ENCODE measurements at places on chromosomes 1 and 21. TPM values are rescaled to one million over a fixed set of nuclear protein-coding genes. Genes with fewer than 3 reads are reported as not detected.

DNA sequence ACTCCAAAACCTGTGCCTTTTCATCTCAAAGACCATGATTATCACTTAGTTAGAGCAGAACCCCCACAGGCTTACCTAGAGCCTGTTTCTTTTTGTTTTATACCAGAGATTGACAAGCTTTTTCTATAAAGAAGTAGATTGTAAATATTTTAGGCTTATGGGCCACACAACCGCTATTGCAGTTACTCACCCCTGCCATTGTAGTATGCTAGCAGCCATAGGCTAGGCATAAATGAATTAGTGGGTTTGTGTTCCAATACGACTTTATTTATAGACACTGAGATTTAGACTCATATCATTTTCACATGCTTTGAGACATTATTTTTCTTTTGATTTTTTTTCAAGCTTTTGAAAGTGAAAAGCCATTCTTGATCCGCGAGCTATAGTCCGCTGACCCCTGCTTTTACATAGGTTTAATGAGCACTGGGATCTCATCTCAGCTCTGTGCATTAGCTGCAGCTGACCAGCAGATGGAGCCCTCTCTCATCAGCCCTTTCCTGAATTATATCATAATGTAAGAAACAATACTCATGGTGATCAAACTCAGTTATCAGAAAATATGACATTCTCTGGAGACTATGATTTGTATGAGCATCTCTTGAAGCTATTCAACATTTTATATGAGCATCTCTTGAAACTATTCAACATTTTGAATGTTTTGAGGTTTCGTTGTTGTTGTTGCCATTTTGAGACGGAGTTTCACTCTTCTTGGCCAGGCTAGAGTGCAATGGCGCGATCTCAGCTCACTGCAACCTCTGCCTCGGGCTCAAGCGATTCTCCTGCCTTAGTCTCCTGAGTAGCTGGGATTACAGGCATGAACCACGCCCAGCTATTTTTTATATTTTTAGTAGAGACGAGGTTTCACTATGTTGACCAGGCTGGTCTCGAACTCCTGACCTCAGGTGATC lies 111.9 kb upstream of the L1TD1 start:
- peak; percentile 22 for DNase-seq

DNA sequence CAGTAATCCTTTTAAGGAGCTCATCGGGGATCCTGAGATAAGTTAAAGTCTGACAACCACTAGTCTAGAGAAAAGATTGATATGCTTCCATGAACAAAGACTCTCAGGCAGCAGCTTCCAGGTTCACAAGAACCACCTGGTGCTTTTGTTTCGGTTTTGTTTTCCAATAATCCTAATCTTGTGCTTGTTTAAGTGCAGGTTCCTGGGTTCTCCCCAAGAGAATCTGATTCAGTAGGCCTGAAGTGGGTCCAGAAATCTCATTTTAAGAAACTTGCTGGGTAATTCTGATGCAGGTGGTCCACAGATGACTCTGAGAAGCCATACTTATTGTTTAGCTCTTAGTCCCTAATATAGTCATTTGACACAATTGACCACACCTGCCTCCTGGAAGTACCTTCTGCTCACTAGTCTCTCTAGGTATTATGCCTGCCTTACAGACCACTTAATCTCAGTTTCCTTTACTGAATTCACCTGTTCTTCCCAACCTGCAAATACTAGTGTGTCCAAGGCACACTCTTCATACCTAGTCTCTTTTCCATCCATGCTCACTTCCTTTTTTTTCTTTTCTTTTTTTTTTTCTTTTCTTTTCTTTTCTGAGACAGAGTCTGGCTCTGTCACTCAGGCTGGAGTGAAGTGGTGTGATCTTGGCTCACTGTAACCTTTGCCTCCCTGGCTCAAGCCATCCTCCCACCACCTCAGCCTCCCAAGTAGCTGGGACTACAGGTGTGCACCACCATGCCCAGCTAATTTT lies 20.5 kb upstream of the FRRS1 start:
- DNase-seq, result no peak

GRCh38 chr1:32651461-32652073 lies 559 bp downstream of the RBBP4 start:
- no peak for DNase-seq

DNA sequence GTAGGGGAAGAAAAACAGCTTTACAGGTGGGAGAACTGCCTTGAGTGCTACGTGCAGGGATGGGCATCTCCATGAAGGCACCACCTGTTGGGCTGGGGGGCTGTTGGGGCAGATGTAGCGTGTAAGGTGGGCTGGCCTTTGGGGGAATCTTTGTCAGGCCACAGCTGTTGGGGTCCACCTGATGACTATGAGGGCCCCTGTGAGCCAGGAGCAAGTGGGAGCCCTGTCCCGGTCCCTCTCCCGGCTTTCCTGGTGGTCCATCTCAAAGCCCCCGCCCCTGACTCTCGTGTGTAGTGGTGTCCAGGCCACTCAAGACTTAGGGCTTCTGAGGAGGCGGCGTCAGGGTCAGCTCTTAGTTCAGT lies 13.5 kb downstream of the SLC37A1 start:
- no peak for DNase-seq

DNA sequence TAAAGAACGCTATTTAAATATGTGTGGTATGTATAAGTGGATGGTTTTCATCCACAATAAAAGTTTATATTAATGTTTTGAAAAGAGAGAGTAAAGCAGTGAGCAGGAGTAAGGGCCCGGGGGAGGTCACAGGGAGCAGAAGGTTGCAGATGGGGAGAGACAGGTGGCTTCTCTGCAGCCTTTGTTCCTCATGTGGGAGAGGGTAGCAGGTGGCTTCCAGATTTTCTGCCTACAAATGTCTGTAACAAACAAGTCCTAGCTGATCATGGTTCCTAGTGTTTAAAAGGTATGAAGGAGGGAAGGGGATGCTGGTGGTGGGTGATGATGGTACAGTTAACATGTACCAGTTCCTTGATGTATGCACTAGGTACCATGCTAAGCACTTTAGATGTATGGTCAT lies 18.8 kb downstream of the QSOX1 start:
- no peak for DNase-seq

DNA sequence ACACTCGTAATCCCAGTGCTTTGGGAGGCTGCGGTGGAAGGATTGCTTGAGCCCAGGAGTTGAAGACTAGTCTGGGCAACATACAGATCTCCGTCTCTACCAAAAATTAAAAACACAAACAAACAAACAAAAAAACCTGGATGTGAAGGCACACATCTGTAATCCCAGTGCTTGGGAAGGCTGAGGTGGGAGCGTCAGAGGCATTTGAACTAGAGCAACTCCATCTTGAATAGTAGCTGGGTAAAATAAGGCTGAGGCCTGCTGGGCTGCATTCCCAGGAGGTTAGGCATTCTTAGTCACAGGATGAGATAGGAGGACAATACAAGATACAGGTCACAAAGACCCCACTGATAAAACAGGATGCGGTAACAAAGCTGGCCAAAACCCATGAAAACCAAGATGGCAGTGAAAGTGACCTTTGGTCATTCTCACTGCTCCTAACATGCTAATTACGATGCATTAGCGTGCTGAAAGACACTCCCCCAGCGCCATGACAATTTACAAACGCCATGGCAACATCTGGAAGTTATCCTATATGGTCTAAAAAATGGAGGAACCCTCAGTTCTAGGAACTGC lies 33.2 kb upstream of the RD3 start:
- DNase-seq, result no peak

DNA sequence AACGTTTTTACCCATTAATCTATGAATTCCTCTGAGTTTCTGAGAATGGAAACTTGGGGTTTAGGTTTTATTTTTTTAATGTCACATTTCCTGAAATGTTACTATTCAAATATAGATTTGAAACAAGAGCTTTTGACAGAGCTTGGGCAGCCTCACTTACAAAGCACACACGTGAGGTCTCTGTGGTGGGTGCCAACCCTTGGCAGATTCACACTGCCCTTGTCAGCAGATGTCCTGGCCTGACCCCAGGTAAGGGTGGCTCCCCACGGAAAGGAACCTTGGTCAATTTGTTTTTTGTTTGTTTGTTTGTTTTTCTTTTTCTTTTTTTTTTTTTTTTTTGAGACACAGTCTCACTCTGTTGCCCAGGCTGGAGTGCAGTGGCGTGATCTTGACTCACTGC lies 53.5 kb downstream of the FAAP20 start:
- DNase-seq, result no peak

GRCh38 chr1:81929106-81929505 lies 128.4 kb downstream of the ADGRL2 start:
- DNase-seq, result no peak

DNA sequence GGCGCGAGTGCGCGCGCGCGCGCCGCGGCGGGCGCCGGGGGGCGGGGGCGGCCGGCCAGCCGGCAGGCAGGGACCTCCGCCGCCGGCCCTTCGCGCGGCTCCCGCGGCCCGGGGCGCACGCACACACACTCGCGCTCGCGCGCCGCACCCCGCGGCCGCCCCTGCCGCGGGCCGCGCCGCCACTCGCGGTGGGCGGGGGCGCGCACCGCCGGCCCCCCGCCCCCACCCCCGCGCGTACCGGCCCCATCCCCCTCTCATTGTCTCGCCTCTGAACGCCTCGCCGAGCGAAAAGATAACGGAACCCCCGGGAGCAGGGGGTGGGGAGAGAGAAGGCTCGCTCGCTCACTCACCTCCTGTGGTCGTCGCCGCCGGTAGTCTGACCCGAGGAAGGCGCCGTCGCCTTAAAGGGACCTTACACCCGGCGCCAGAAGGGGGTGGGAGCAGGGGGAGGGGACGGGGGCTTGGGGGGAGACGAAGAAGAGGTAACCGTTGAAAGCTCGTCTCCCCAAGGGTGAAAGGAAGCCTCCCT lies 428 bp downstream of the POGZ start:
- peak; percentile 74 for DNase-seq

DNA sequence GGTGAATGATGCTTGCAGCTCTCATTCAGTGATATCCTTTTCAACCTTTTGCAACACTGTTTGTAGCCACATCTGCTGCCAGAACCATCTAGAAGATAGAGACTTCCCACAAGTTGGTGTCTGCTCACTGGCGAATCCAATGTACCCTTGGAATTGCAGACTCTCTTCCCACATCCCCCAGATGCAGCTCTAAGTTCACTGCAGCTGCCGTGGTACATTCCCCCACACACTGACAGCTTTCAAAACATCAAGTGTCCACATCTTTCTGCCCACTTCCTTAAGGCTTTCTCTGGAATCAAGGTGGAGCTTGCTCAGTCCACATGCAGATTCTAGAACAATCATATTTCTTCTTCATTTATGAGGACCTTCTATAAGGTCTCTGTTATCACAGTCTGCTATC lies 99.2 kb downstream of the PLPPR4 start:
- DNase-seq, result no peak

DNA sequence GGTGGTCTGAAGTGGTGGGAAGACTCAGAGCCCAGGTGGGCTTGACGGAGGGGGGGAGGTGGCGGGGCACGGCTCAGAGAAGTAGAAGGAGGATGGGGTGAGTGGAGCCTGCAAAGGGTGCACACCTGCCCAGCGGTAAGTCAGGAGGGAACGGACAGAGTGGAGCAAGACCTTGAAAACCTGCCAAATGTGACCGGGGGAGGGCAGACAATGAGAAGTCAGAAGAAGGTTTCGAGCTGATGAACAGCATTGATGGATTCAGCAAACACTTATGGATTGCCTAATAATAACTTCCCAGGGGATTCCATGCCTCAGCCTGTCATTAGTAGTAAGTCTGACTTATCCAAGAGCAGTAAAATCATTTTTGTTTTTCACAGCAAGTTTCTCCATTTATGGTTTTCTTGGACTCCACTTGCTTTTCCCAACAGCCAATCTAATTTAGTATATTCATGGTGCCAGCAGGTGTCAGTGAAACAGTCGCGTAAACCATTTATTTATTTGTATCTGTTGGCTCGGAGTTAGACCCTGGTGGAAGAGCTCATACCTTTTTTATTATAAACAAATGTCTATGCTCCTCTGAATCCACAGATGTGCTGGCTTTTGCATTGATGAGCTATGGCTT lies 279.1 kb downstream of the PCP4 start:
- DNase-seq, result peak; percentile 59

GRCh38 chr1:21624571-21625389 lies 44.4 kb downstream of the RAP1GAP start:
- no peak for DNase-seq

- DNase-seq, result no peak
These were observed 305.3 kb downstream of the PTPRU start for GRCh38 chr1:29541631-29542030.

GRCh38 chr1:1427106-1427819 lies 6.2 kb upstream of the ANKRD65 start:
- DNase-seq, result no peak

- no peak for DNase-seq
These were observed 43.5 kb upstream of the ADARB1 start for GRCh38 chr21:45030682-45031570.

GRCh38 chr1:36162680-36163239 lies 6.8 kb downstream of the MAP7D1 start:
- no peak for DNase-seq

DNA sequence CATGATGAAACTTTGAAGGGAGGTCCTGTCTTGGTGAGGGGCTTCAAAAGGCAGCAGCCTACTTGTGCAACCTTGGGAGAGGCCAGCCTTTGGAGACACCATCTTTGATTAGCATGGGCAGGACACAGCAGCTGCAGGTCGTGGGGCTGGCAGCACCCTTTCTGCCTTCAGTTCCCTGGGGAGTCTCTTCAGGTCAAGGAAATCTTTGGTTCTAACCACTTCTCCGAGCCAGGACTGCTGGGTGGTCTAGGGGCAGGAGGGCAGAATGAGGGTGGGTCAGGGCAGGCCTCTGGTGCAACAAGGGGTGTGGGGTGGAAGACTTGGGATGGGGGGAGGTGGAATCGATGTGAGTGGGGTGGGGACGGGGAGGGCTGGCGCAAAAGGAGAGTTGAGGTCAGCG lies 269.7 kb downstream of the FOXD2 start:
- DNase-seq, result no peak

GRCh38 chr21:36059823-36060158 lies 535 bp downstream of the SETD4 start:
- DNase-seq, result no peak

DNA sequence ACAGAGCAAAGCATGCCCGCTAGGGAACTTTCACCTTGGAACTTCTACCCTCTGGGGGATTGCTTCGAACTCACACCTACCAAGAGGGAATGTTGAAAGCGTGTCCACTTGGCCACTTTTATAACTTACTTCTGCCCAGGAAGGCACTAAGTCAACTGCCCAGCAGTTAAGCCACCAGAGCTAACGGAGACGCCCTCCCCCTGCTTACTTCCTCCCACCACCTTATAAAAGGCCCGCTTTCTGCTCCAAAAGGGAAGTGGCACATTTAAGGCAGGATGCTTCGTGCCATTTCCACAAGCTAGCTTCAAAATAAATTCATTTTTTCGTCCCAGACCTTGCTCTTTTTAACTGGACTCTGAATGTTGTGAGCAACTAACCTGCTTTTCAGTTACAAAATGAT lies 3.2 kb upstream of the AK2 start:
- no peak for DNase-seq

- no peak for DNase-seq
These were observed 64.9 kb downstream of the PCNT start for GRCh38 chr21:46388896-46389295.

- no peak for DNase-seq
These were observed 33.2 kb upstream of the KIAA0040 start for GRCh38 chr1:175225805-175226129.

Gene RXRG
- not detected for total RNA-seq

Gene KCNE2
- not detected for total RNA-seq

Gene RYR2
- not detected for total RNA-seq

Gene SRGAP2C
- 24.1 TPM for total RNA-seq

Gene OR6K3
- not detected for total RNA-seq

Gene LAX1
- not detected for total RNA-seq

Gene TGFB2
- 39.6 TPM for total RNA-seq

Gene ANKRD65
- 7.5 TPM for total RNA-seq

Gene RGS13
- total RNA-seq, result not detected

Gene OR10T2
- total RNA-seq, result not detected

Gene TRIM46
- total RNA-seq, result 2.5 TPM

Gene TXNDC12
- total RNA-seq, result 56.5 TPM

Gene TINAGL1
- total RNA-seq, result 840 TPM

Gene FYB2
- total RNA-seq, result not detected

Data from mammary epithelial cell (primary cell).